ENCODE measurements at places on chromosomes 2 and 18.
A peak's percentile ranks its signal among the peaks of the same experiment; 100 is the strongest.

DNA sequence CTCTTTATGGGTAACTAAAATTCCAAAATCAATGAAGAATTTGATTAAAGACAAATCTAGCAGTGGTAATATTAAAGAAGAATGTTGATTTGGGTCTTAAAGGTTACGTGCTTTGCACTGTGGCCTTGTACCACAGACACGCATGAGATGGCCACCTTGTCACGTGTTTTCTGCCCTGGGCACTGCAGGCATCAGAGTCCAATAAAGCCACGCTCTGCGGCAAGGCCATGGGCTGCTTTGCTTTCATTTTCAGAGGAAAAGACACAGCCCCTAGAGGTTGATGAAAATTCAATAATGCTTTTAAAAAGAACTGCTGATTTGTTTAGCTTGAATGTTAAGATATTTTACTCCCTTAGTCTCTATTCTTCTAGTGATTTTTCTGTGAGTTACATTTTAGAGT is 30.4 kb downstream of the AOX1 start:
- DNase-seq, result no peak

DNA sequence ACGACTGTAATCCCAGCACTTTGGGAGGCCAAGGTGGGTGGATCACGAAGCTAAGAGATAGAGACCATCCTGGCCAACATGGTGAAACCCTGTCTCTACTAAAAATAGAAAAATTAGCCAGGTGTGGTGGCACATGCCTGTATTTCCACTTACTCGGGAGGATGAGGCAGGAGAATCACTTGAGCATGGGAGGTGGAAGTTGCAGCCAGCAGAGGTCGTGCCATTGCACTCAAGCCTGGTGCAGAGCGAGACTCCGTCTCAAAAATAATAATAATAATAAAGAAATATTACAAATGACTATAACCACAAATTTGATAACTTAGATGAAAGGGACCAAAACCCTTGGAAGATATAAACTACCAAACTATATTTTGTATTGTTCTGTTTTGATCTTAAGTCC is 226.3 kb upstream of the GULP1 start:
- no peak for DNase-seq

DNA sequence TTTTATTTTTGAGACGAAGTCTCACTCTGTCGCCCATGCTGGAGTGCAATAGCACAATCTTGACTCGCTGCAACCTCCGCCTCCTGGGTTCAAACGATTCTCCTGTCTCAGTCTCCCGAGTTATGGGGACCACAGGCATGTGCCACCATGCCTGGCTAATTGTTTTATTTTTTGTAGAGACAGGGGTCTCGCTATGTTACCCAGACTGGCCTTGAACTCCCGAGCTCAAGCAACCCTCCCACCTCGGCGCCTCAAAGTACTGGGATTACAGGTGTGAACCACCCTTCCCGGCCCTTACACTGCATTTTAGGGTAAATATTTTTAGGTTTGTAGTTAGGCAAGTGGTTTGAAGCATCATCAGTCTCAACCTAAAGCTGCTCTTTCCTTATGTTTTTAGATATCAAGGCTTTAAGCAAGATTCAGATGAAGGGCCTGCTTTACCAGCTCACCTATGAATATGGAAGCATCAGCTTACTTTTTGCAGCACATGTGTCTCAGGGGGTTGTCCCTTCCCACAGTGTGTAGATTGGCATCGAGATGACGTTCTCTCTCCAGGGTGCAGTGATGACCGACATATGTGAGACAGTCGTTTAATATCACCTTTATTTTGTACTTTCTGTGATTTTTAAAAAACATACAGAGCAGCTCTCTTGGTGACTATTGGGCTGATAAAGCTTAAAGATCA is 47.2 kb downstream of the ATIC start:
- DNase-seq, result no peak

GRCh38 chr18:49376046-49376445 is 84.4 kb downstream of the DYM start:
- DNase-seq, result no peak

DNA sequence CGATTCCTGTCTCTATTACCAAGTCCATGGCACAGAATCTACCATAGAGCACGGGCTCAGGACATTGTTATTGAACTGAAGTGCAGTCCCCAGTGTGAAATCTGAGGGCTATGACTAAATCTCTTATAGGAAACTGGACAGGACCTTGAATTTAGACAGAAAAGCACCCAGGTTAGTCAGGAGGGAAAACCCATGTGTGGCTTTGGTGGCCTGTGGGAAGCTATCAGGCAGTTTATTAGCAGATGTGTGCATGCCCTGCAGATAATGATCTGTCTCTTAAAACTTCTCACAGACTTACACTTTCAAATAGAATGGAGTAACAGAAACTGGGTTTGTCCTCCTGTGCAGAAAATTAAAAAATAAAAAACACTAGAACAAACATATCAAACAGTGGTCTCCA is 610.0 kb upstream of the RAB6C start:
- DNase-seq, result no peak

DNA sequence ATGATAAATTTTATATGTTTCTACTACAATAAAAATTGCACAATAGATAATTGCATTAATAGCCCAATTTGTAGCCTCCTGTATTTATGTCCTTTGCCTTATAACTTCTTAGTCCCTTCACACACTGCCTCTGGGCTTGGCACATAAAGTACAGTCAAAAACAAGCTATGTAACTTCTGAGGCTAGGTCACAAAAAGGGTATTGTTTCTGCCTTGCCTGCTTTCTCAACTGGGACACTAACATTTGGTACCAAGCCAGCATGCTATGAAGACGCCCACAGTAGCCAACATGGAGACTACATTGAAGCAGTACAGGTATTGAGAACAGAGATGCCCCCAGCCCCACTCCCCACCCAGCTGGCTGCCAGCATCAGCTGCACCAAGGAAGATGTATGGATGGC is 5.4 kb upstream of the SLC3A1 start:
- DNase-seq, result no peak

GRCh38 chr2:26712486-26713465 is 20.3 kb downstream of the KCNK3 start:
- DNase-seq, result no peak

GRCh38 chr18:43314941-43315340 is 37.7 kb upstream of the SYT4 start:
- peak; percentile 1 for DNase-seq
